NCI-H2081 treated with DMSO at 0.1 percent for 48 hours (cell line): ENCODE measurements at places on chromosomes 12 and 14.

GRCh38 chr14:99716091-99716849 lies 32.2 kb downstream of the CYP46A1 start:
- no peak for DNase-seq

- no peak for DNase-seq
Measured at GRCh38 chr14:33720284-33720787, 230.5 kb downstream of the EGLN3 start.

GRCh38 chr14:69876221-69876847 lies 2.9 kb upstream of the SMOC1 start:
- no peak for DNase-seq

GRCh38 chr14:23483236-23483854 lies 13.8 kb downstream of the NGDN start:
- no peak for DNase-seq

GRCh38 chr14:60003991-60004390 lies 84.0 kb downstream of the LRRC9 start:
- DNase-seq = no peak

DNA sequence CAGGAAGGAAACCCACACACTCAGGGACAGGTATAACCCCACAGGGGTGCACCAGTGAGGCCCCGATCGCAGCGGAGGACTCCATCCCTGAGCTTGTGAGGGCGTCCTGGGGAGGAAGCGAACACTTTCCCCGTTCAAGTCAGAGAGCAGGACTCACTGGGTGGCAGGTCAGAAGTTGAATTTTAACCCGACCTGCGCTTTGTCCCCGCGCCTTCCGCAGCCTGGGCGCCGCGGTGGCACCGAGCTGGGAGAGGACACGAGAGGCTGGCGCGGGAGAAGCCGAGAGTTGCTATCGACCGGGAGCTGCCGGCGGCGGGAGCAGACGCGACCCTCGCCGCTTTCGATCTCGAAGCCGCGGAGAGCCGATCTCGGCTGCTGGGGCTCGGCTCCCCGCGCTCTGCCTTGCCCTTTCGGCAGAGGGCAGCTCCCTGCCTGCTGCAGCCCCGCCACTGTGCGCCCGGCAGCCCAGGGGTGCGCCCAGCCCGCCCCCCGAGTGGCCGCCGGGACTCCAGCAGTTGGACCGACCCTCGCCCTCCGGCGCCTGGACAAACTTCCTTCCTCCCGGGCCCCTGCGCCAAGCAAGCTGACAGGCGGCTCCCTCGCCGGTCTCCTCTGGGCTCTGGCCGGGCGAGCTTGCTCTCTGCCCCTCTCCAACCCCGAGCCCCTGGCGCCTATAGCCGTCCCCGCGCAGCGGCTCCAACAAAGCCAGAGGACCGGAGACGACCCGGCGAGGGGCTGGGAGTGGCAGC lies 918 bp downstream of the LIN7A start:
- DNase-seq = no peak

DNA sequence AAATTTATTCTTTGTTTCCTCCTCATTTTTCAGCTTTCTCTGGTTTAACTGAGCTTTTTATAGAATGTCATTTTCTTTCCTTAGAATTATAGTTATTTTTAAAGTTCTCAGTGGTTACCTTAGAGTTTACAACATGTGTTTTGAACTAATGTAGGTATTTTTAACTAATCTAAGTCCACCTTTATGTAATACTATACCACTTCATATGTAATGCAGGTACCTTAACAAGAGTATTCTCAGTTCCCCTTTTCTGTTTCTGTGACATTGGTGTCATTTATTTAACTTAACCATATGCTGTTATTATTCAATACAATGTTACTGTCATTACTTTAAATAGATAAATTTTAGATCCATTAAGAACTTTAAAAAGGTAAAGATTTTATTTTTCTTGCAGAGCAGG lies 30.3 kb upstream of the KCNC2 start:
- DNase-seq = no peak

- DNase-seq = no peak
Measured at GRCh38 chr14:66121859-66122258, 364.3 kb upstream of the CCDC196 start.

GRCh38 chr12:54341378-54342300 lies 16.7 kb downstream of the COPZ1 start:
- DNase-seq = peak; percentile 55

DNA sequence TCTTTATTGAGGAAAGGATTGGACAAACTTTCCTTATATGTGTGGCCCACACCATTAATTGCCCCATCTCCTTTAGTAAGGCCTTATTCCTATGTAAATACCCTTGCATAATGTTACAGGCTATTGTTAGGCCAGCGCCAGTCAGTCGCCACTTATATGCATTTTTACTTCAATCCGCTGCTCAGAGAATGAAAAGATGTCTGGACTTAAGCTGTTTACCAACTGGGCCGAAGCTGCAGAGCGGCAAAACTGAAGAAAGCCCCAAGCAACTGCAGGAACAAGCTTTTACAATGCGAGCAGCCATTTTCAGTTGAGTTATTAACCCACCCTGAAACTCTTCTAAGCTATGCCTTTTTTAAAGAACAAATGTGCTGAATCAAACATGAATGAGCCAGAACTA lies 92.1 kb upstream of the OTX2 start:
- no peak for DNase-seq

DNA sequence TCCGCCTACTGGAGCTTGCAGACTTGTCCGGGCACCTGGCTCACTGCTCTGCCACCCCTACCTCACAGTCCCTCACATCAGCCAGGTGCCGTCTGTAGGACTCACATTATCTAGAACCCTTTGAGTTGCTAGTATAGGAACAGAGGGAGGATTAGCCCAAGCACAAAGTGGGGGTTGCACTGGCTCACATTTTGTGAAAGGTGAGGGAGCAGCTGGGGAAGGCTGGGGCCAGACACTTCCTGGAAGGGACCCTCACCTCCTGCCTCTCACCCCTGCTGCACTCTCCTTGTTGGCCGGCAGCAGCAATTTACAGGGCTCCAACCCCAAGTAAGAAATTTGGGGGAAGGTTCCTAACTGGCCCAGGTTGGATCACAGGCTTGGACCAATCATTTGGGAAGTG lies 1031.6 kb downstream of the BCL11B start:
- no peak for DNase-seq

GRCh38 chr12:107492393-107493134 lies 193.0 kb upstream of the PWP1 start:
- no peak for DNase-seq

GRCh38 chr14:33279865-33280264 lies 341.2 kb downstream of the NPAS3 start:
- DNase-seq = no peak

- no peak for DNase-seq
Measured at GRCh38 chr12:68304626-68305025, 27.5 kb downstream of the MDM1 start.

- no peak for DNase-seq
Measured at GRCh38 chr12:105156260-105156659, 48.7 kb downstream of the WASHC4 start.

GRCh38 chr12:60078026-60078425 lies 482.2 kb downstream of the SLC16A7 start:
- DNase-seq = no peak

DNA sequence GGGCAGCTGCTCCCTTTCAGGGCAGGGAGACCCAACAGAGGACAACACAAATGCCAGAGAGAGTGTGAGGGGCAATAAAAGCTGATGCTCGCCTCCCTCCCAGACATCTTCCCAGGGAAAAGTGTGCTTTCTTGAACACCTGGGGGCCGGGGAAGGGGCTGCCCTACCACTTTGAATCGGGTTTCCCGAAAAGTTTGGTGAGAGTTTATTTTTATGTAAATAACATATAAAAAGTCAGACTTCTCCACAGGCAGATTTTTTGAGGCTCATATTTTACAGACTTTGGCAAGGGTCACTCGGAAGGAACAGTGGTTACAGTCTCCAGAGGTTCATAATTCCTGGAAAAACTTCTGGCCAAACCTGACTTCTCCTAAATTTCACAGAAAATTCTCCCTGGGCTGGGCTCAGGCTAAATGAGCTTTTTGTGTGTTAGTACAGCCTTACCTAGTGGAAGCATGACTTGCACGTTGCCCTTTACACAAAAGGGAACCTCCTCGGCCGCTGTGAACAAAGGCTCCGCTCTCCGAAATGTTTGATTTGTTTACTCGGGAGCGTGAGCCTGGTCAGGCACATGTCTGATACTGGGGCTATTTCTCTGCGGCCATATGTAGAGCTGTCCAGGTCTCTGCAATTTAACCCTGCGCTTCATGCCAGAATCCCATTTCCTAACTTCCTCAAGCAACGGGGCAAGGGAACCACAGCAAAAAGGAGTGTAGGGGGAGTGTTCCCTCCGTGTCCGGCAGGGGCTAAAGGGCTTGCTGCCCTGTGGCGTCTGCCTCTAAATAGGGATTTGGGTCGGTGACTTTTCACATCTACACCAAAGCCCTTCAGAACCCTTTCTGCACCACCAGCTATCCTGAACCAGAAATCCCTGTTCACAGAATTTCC lies 3.4 kb downstream of the RTL1 start:
- no peak for DNase-seq

DNA sequence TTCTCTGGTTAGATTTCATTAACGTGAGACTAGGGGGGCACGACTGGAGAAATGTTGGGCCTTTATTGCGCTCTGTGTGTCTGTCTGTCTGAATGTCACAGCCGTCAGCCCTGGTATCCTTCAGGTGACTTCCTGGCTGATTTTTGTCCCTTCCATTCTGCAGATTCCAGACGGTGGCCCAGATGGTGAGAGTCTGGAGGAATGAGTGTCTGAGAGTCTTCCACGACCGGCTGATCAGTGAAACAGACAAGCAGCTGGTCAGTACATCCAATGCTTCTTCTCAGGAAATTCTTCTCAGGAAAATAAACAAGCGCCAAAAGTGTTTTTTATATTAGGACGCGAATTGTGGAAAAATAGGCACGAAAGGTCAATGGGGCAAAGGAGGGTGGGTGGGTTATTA lies 93.5 kb downstream of the CCDC92 start:
- no peak for DNase-seq

DNA sequence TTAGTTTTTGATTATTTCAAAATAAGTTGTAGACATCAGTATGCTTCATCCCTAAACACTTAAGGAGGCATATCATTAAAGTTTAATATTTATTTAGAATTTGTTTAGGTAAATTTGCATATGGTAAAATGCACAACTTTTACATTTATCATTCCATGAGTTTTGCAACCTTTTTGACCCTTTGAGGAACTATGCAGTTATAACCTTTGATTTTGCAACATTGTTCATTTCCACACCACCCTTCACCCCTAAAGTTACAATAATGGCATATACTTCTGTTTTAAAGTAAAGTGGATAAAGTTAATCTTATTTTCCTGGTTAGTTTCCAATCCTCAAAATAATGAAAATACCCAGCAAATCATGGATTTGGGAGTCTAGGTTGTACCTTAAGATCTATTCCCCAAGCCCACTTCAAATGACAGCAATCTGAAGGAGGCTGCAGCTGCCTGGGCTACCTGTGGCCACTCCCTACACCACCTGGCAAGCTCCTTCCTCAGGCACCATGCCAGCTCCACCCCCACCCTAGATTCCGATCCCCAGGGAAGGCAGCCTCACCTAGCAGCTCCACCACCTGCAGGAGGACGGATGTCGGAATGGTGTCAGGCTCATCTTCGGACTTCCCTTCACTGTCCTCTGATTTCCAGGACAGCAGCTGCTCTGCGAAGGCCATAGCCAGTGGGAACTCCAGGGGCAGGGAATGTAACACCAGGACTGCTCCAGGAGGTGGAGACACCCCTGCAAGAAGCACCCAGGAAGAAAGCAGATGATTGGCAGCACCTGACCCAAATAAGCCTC lies 65.1 kb downstream of the TRAFD1 start:
- no peak for DNase-seq

GRCh38 chr14:67987606-67988005 lies 168.0 kb downstream of the RAD51B start:
- no peak for DNase-seq

DNA sequence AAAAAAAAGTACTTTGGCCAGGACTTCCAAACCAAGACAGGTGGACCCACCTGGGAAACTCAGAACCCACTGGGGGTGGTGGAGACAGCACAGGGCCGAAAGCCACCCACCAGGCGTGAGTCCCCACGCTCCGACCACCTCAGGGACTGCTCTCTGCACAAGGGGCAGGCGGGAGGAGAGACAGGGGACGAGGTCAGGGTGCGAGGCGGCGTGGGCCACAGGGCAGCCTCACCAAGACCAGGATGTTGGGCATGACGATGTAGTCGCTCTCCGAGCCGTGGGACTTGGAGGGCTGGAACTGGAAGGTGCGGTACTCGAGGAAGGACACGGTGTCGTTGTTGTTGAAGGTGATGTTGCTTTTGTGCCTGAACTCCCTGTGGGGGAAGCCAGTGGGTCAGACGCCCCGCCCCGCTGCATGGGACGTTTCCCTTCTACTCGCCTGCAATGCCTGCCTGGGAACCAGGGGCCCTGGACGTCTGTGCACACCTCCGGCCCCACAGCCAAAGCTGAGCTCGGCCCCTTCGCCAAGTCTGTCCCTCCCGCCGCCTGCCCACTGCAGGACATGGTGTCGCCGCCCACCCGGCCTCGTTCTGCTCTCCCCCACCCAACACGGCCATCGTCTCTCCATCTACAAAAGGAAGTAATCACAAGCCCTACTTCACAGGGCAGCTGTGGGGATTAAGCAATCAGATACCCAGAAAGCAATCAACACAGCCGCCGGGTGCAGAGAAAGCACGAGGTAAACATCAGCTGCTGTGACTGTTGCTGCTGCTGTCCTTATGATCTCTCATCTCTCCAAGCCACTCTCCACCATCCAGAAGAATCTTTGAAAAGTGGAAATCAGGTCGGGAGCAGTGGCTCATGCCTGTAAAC lies 48.7 kb downstream of the SCARB1 start:
- DNase-seq = no peak

DNA sequence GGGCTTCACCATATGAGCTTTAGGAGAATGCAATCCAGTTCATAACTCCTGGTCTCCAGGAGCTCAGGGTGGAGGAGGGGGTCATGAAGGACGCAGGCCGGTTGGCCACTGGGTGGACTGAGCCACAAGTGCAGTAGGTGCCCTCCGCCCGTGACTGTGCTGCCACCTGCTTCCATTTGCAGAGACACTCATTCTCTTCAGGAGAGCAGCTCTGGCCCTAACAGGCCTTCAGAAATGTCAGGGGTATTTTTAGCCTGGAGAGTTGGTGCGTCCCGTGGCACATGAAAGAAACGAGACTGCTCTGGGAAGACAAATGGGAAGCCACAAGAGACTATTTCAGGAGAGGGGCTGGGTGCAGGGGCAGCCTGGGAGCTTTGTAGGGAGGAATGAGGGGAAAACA lies 74.6 kb upstream of the MYL2 start:
- DNase-seq = no peak

DNA sequence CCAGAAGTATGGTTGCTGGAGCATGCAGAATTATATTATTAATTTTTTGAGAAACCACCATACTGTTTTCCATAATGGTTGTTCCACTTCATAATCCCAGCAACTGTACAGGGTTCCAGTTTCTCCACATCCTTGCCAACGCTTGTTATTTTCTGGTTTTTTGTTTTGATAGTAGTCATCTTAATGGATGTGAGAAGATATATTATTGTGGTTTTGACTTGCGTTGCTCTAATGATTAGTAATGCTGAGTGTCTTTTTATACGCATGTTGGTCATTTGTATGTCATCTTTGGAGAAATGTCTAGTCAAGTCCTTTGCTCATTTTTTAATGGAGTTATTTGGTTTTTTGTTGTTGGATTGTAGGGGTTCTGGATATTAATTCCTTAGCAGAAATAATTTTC lies 58.1 kb downstream of the DAAM1 start:
- no peak for DNase-seq

GRCh38 chr14:27721760-27722159 lies 1044.8 kb upstream of the FOXG1 start:
- DNase-seq = no peak
